Neuronal stem cell (in vitro differentiated cells): ENCODE measurements at places on chromosomes 11 and 22.

GRCh38 chr22:22528780-22529179 lies 8.7 kb upstream of the ZNF280A start:
- DNase-seq = no peak

DNA sequence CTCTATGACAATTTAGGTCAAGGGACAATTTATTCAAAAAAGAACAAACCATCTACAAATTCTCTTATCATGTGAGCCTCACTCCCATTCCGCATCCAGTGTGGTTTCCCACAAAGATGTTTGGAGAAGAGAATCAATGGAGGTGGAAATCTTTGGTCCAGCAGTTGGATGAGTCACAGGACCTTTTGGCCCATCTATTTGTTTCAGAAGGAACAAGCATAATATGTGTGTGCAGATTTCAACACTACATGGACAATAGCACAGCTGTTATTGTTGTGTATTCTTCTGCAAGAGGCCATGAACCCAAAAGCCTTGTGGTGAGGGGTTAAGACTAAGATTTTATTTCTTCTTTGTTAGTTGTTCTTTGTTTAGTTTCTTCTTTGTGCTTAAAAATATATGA lies 61.6 kb downstream of the OR10A6 start:
- no peak for DNase-seq

DNA sequence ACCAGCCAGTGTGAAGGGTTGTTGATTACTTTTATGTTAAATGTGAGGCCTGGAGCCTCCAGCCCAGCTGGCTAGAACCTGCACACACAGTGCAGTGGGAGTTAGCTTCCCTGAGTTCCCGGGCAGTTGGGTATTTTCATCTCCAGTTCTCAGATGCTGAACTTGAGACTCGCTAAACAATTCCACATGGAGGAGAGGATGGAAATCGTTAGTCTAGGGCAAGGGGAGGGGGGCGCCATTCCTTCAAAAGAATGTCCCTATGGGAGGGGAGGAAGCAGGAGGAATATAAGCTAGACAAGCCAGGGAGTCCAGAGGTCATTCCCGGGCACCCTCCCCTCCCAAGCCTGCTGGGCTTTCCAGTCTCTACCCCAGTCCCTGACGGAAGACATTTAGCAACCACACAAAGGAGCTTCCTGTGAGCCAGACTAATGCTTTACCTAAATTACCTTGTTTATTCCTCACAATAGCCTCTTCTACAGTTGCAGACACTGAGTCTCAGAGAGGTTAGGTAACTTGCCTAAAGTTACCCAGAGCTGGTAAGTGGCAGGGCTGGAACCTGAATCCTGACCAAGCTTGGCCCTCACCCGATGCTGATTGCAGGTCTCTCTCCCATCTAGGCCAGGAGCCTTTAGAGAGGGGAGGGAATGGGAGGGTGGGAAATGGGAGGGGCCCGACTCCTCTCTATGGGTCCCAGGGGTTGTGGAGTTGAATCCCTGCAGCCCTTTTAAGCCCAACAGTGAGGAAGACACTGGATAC lies 1.9 kb upstream of the TSKU start:
- no peak for DNase-seq

- peak; percentile 77 for DNase-seq
Observed at GRCh38 chr11:20609727-20610707, 10.6 kb downstream of the SLC6A5 start.

- DNase-seq = no peak
Observed at GRCh38 chr11:95711162-95711944, 78.2 kb downstream of the FAM76B start.

GRCh38 chr11:76669901-76670484 lies 554 bp downstream of the LRRC32 start:
- no peak for DNase-seq

- no peak for DNase-seq
Observed at GRCh38 chr22:25347752-25348102, 128.3 kb downstream of the CRYBB2 start.
